Thymus (tissue), 14 donors: ENCODE measurements at places on chromosomes 11 and 22. TPM values are rescaled to one million over a fixed set of nuclear protein-coding genes. Genes with fewer than 3 reads are reported as not detected.

Gene LUZP2
- 0.19 TPM for total RNA-seq

Gene APOBEC3H
- total RNA-seq: 1.6 TPM

GRCh38 chr11:74806267-74806666 is 57.6 kb downstream of the RNF169 start:
- no peak for DNase-seq

- DNase-seq: no peak
Observed at GRCh38 chr11:79021601-79022000, 419.2 kb downstream of the TENM4 start.
